ENCODE measurements at places on chromosomes 5 and 9.

GRCh38 chr5:88236866-88237642 lies 31.6 kb downstream of the TMEM161B start:
- DNase-seq, result no peak

DNA sequence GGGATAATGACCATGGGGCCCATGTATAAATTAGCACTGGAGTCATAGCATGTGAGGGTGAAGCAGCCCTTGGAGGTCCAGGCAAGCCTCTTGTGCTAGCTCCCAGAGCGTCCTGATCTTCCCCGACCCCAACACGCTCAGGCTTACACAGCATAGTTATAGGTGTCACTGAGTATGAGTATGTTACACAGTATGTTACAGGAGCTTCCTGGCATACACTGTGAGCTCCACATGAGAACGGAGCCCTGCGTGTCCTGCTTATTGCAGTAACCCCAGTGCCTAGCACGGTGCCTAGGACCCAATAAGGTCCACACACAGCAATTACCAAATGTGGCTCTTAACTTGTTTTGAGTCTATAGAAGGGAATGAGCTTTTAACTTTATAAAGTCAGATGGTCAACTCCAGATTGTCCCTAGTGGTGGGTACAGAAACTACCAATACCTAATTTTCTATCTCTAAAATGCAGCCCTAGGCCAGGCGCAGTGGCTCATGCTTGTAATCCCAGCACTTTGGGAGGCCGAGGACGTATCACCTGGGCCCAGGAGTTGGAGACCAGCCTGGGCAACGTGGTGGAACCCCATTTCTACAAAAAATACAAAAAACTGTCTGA lies 64.1 kb downstream of the PLAC8L1 start:
- no peak for DNase-seq

DNA sequence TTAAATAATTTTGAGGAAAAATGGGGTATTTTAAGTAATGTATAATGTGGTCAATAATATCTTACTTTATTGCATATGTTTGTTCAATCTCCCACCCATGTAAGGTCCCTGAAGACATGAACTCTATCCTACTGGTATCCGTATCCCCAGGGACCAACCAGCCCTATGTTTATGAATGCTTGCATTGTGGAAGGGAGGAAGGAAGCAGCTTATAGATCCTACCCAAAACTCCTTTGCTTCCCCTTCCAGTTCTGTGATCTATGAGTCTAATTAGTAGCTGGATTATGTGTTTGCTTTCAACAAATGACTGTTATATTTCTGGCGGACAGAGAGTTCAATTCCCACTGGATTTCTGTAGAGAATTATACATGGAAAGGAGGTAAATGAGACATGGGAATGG lies 45.6 kb downstream of the CNTRL start:
- no peak for DNase-seq

- DNase-seq, result no peak
Measured at GRCh38 chr5:1639757-1640156, 116.0 kb upstream of the LPCAT1 start.

- no peak for DNase-seq
Measured at GRCh38 chr5:43804041-43804440, 201.1 kb downstream of the NNT start.

DNA sequence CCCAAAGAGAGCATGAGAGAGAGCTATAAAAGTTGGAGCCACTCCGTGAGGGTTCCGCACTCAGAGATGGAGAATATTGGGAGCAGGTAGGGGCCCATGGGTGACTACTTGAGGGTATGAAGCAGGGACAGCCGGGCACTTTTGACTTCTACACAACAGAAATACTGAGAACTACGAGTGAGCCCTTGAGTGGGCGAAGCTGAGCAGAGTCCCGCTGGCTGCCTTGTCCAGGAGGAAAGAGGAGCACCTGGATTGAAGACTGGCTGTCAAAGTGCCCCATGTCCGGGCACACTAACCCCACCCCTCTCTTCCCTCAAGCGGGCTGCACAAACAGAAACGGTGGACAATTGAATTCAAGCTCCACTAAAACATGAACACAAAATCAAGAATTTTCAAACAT lies 33.6 kb downstream of the FYB1 start:
- no peak for DNase-seq

DNA sequence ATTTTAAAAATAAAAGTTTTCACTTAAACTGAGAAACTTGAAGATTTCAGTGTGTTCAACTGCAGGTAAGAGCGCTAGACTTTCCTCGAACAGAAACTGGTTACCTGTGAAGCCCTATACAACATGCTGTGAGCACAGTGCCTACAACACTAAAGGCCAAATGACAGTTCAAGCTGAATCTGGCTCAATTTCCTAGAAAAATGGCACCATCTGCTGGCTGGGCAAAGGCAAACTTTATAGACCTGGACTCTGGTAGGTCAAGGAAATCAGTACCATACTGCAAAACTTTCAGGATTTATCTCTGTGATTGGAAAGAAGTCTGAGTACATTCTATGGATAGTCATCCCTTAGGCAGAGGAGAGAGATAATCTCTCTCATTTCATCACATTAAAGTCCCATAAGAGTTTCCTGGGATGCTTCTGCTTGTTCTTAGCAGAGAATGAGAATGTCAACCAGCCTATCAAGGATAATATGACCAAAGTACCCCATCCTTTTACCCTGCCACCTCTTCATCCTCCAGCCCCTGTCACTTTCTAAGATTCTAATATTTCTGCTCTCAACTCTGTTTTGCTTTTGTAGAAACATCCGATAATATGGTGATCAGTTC lies 31.8 kb upstream of the FOXB2 start:
- DNase-seq, result no peak

DNA sequence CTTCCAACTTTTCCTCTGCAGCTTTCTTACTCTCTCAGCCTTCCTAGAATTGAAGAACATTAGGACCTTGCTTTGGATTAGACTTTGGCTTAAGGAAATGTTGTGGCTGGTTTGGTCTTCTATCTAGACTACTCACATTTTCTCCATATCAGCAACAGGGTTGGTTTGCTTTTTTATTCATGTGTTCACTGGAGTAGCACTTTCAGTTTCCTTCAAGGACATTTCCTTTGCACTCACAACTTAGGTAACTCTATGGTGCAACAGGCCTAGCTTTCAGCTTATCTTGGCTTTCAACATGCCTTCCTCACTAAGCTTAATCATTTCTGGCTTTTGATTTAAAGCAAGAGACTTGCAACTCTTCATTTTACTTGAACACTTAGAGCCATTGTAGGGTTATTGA lies 153.1 kb downstream of the CCDC192 start:
- DNase-seq, result no peak

DNA sequence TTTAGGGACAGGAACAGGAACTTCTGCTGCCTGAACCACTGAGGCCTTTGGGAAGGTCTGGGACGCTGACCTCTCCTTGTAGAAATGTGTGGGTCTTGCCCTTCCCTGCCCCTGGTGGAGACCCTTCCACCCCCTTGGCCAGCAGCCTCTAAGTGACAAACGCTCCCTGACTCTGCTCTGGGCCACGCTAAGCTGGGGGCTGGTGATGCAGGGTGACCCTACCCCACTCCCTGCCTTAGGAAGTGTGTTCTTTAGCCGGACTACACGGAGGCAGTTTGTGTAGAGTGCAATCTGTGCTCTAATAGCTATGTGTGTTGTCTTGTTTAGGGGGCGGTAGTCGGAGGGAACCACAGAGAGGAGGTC lies 123.0 kb downstream of the COL23A1 start:
- DNase-seq, result no peak

DNA sequence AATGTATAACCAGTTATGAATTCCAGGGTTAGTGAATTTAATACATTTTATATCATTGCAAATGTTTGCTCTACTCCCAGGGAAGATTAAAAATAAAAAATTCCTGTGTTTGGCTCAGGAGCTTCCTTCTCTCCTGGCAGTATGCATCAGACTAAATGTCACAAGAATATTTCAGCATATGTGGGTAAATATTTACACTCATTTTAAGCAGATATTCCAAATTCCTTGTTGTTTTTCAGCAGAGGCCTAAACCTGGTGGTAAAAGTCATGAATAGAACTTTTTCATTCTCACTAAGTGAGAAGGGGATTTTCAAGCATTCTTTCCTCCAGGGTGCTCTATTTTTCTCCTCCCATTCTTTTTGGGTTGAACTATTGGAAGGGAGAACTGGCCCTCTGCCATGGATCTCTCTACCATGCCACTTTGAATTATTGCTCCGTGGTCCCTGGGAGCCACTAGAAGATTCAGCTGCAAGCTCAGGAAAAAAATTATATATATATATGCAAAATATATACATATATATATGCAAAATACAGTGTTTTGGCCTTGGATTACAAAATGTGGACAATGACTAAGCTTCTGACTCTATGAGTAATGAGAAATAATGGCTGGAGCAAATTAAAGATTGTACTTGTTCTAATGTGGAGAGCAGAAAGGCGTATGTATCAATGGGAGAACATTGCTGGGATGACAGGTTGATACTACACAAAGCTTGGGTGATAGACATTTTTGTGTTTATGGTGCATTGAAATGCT lies 180.6 kb upstream of the PAPPA start:
- DNase-seq, result no peak

DNA sequence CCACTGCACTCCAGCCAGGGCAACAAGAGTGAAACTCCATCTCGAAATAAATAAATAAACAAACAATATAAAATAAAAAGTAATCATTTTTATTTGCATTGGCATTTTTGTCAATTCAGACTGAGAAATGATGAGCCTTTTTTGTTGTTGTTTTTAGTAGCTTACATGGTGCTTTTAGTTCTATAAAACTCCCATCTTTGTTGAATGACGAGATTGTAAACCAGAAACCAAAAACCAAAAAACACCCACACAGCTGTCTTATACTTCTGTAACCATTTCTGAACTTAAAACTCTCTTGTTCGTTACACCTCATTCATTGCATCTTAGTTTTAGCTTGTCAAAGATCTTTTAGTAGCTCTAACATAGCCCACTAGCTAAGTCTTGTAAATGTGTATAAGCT lies 44.7 kb downstream of the GGTA1 start:
- DNase-seq, result no peak
